ENCODE measurements at places on chromosomes 6 and 20.

DNA sequence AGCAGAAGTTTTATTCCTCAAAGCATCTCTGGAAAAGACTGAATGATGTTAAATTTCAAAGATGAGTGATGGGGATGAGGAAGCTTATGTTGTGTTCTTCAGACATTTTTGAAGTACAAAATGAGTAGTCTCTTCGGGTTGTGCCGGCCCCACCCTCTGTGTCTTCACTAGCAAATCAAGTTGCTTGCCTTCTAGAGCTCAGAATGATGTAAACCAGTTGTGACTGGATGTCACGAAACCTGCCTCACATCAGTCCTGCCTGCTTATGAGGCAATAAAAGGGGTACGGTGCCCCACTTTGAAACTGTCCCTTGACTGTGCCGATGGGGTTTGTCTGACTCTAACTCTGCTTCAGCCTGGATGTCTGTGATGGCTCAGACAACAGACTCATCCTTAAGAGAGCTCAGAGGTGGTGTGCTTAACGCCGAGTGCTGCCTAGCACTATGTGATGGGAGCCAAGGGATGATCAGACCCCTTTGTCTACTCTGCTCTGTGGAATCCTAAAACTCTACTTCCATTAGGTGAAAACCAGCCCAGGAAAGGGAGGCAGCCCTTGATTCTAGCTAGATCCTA lies 19.0 kb downstream of the TOMM34 start:
- no peak for DNase-seq

DNA sequence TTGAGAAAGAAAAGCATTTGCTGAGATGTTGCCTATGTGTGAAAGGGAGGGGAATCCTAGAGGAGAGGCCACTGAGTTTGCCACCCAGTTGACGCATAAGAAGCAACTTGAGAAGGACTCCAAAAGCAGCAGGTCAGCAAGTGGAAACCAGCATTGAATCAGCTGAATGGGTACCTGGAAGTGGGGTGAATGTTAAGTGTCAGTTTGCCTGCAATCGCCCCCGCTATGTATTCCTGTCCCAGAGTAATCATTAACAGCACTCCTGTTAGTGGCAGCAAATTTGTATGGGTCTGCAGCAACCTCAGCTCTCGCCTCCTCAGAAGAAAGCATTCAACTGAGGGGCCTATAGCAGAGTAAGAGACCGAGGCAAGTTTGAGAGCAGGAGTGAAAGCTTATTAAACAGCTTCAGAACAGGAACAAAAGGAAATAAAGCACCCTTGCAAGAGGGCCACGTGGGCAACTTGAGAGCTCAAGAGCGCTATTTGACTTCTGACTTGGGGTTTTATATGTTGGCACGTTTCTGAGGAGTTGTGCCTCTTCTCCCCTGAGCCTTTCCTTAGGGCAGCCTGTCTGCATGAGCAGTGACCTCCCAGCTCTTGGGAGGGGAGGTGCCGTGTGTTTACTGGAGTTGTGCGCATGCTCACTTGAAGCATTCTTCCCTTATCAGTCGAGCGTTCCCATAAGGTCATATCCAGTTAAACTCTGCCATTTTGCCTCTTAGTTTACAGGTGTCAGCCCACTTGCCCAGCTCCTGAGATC lies 122.6 kb upstream of the PHACTR1 start:
- no peak for DNase-seq

GRCh38 chr6:157760589-157761330 lies 62.3 kb upstream of the SNX9 start:
- peak; percentile 37 for DNase-seq

GRCh38 chr20:47960769-47961541 lies 175.7 kb upstream of the SULF2 start:
- DNase-seq: no peak

- no peak for DNase-seq
Measured at GRCh38 chr20:33070111-33071053, 9.1 kb upstream of the BPIFB4 start.

- DNase-seq: no peak
Measured at GRCh38 chr6:100509101-100509500, 44.4 kb upstream of the SIM1 start.

- no peak for DNase-seq
Measured at GRCh38 chr6:150373260-150373701, 4.5 kb downstream of the IYD start.

DNA sequence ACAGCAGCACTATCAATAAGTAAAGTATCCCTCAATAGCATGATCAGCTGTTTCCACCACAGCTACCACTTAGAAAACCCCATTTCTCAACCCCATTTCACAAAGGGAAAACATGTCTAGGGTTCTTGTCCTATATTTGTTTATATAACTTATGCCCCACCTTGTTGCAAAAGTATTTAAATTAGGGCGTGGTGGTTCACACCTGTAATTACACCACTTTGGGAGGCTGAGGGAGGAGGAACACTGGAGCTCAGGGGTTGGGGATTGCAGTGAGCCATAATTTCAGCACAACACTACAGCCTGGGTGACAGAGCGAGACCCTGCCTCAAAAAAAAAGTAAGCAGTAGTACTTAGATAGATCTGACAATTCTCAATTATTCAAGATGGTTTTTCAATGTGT lies 3.7 kb downstream of the MRPL14 start:
- DNase-seq: no peak

GRCh38 chr6:166599205-166599604 lies 12.7 kb upstream of the RAMACL start:
- DNase-seq: no peak

GRCh38 chr20:43977252-43977651 lies 62.6 kb downstream of the TOX2 start:
- no peak for DNase-seq

GRCh38 chr20:61956396-61957342 lies 109.0 kb downstream of the TAF4 start:
- peak; percentile 39 for DNase-seq

DNA sequence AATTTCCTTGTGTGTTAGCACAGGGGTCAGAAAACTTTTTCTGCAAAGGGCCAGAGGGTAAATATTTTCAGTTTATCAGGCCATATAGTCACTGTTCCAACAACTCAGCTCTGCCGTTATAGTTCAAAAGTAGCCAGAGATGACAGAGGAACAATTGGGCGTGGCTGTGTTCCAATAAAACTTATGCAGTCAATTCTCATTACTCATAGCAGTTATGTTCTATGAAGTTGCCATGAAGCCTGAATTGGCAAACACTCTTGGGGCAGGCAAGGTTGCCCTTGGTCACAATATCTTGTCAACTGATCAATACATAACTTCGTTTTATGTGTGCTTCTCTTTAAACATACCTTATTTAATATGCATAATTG lies 304.2 kb downstream of the TFAP2C start:
- no peak for DNase-seq

DNA sequence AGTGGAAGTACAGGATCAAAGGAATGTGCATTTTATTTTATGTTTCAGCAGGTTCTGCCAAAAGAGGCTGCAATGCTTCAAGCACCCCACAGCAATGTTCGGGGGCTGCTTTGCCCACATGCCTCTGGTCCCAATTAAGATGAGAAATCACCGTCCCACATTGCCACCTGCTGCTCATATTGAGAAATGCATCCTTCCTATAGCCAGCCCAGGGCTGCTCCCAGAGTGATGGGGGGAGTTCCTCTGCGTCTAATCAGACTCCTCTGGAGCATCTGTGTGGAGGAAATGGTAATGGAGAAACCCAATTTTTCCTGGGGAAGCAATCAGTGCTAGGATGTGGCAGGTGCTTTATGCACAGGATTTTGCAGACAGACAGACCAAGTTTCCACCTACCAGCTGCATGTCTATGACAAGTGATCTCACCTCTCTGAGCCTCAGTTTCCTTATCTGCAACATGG lies 33.7 kb downstream of the PTGIS start:
- peak; percentile 15 for DNase-seq

- no peak for DNase-seq
Measured at GRCh38 chr6:89372506-89372901, 20.0 kb upstream of the UBE2J1 start.

- no peak for DNase-seq
Measured at GRCh38 chr20:6882561-6883291, 115.2 kb downstream of the BMP2 start.

- DNase-seq: no peak
Measured at GRCh38 chr6:135833771-135834170, 17.7 kb upstream of the PDE7B start.

DNA sequence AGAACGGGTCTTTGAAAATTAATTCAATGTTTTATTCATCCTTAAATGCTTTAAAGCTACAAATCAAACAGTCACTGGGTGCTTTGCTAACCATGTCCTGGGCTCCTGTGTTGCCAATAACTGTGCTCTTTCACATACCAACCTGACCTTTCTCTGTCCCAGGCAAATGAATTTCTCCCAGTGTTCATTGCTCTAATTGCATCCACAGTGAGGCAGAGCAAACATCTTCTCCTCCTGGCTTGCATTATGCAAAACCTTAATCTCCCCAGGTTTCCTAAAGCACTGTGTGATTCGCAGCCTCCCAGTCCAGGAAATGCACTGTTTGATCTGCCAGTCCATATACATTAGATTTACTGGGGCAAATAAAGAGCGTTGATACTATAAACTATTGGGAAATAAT lies 219.0 kb downstream of the PREX1 start:
- DNase-seq: no peak

DNA sequence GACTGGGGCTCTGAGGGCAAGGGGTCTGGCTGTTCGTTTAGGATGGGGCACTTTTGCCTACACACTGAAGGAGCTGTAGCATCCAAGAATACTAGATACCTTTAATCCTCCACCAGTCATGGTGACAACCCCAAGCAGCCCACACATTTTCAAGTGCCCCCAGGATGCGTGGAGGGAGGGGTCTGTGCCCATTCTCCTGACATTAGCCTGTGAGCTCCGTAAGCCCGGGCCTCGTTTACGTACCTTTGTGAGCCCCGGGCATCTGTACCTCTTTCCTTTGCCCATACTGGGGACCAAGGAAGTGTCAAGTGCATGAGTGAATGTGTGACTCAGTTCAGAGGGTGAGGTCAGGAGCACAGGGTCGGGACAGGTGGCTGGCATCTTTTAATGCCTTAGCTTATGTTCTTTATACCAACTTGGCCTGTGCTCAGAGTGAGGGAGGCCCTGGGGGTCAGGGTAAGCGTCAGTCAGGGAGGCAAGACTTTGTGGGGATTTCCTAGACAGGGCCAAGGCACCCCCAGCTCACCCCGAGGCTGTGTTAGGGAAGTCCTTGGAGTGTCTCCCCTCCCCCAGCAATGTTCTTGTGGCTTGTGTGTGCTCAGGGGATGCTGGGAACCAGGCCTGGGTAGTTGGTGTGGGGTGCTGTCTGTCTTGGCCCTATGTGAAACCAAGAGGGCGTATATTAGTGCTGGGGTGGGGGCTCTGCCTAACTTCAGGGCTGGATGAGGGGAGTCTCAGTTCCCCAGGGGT lies 12.9 kb downstream of the VEGFA start:
- no peak for DNase-seq

DNA sequence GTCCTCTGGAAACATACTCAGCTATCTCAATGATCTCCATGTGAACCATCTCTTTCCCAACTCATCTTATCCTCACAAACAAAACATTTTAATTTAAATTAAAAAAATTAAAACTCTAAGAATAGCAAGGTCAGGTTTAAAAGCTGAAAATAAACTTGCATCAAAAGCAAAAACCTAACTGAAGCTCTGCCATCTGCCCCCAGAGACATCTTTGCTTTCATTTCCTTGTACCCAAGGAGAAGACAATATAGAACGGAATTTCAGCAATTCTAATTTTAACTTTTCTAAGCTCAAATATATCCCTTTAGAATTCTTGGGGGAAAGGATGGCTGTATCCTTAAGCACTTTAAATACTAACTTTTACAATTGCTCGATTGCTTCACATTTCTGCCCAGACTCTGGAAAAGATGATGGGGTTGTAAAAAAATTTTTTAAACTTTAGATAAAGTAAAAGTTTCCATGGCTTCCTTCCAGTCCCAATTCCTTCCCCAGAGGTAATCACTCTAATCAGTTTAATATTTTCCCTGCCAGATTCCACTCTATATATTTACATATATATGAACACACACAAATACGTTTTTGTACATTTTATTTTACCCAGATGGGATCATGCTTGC lies 69.2 kb upstream of the SMIM29 start:
- DNase-seq: no peak

DNA sequence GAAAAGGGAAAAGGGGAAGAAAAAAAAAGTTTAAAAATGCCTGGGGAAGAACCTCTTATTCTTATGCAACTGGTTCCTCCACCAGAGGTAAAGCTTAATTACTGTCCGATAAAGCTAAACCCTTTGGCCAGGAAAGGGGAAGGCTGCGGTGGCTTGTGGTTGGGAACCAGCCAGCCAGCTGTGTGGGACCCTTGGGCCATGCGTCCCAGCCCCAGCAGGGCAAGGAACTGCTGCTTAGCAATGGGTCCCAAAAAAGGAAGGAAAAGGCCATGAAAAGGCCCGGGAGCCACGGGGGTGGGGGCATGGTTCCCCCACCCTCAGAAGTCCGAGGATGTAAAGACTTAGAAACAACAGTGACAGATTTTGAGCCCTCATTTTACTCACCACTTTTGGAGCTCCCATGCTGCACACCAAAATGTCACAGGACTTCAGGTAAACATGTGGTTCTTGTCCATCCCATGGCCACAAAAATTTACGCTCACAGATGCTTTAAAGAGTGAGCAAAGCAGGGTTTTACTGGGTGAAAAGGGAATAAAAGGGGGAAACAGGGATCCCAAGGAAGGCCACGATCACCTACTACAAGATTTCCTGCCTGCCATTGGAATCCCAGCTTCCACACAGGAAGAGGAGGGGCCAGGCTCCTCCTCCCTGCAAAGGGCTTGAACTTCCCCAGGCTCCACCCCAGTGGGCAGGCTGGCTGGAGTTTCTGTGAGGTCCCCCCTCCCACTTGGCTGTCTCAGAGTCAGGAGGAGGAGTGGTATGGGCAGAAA lies 1234.7 kb upstream of the GJE1 start:
- DNase-seq: no peak

- no peak for DNase-seq
Measured at GRCh38 chr6:42264162-42264851, 46.6 kb upstream of the MRPS10 start.

- no peak for DNase-seq
Measured at GRCh38 chr6:142372348-142372747, 70.5 kb downstream of the ADGRG6 start.

- DNase-seq: no peak
Measured at GRCh38 chr20:1803061-1803931, 91.9 kb upstream of the SIRPA start.

DNA sequence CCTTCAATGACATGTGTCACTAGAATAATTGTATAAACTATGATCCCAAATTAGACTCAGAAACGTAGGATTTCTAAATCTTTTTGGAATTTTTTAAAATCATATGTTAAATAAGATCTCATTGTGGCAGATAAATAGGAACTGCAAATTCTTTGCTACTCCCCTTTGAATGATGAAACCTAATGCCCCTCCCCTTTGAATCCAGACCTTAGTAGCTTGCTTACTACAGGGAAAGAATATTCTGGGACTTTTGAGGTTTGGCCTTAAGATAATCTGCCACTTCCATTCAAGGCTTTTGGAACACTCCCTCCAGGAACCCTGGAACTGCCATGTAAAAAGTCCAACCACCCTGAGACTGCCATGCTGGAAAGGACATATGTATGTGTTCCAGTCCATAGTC lies 7.1 kb downstream of the TDP2 start:
- no peak for DNase-seq

All from AG04450 (cell line).